ENCODE measurements at places on chromosomes 4 and X.

DNA sequence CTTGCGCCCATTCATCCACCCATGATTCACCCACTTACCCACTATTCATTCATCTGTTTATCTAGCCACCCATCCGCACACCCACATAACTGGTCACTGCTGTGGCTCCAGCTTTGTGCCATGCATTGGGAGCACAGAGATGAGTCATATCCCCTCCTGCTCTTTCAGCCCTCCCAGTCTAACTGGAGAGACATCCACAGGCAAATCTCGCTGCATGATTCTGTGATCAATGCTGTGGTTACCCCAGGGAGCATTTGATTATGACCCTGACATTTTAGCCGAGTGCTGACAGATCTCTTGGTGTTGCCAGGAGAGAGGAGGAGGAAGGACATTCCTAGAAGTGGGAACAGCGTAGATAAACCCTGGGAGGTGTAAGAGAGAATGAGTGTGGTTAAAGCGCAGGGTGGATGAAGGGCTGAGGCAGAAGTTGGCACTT is 10.4 kb upstream of the PORCN start:
- DNase-seq = no peak

GRCh38 chr4:110621328-110621812 is 1.5 kb downstream of the PITX2 start:
- no peak for DNase-seq

- no peak for DNase-seq
These were observed 1.7 kb upstream of the PPP2R2C start for GRCh38 chr4:6474053-6474568.

DNA sequence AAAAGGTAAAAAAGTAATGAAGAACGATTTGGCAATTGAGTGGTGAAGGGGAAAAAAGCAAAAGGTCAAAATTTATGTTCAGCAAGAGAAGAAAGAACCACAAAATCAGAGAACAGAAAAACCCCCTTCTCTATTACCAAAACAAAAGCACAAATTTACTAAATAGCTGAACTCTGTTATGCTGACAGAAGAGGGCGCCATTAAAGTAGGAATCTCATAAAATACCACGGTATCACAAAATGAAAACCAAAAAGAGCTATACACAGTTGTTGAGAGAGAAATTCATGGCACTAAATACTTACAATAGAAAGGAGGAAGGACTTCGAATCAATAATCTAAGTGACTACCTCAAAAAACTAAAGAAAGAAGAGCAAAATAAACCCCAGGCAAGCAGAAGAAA is 69.6 kb upstream of the CXorf66 start:
- no peak for DNase-seq

DNA sequence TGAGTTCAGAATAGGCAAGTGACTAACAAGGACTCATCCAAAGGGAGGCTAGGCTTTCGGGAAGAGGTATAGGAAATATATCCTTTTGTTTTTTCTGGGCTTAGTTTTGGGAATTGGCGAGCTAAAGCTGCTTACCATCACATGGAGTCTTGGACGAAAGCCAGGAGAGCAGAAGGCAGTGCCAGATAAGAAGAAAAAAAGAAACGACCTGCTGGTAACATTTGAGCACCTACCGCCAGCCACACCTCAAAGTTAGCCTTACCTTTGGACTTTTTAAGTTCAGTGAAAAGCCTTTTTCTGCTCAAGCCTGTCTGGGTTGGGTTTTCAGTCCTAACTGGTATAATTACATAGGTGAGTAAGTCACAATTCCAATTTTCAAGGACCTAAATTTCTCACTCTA is 85.1 kb upstream of the LCORL start:
- no peak for DNase-seq

DNA sequence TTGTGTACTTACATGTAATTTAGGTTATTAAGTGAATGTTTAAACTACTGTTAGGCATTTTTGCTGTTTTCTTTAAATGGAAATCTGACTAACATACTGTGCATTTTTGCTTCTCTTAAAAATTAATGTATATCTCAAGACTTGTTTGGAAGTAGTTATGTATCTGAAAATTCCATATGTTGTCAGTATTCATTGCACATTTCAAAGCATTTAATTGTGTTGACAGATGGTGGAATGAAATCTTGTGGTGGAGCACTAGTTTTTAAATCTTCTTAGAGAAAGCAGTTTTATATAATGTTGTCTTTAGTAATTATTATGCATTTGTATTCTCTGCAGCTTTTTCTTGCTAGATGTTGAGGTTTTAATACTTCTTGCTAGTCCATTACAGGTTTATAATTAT is 71.5 kb upstream of the MSANTD1 start:
- no peak for DNase-seq

GRCh38 chr4:110195561-110196205 is 2.7 kb downstream of the ELOVL6 start:
- no peak for DNase-seq

- no peak for DNase-seq
These were observed 37.2 kb downstream of the CNGA2 start for GRCh38 chrX:151771726-151772125.

DNA sequence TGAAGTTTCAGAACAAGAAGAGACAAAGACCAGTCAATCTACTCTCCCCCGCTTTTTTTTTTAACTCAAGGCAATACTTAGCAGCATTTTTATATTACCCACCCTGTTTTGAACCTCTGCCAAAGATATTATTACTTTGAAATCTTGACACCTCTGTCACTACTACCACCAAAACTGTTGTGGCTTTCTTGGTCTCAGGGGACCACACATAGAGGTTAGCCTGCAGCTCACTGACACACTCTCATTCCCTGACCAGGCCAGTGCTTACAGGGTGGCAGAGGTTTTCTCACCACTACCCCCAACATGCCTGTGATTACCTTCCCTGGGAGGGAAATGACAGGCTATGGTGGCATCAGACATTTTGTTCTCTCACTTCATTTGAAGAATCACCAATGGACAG is 137.4 kb upstream of the STIM2 start:
- peak; percentile 45 for DNase-seq

DNA sequence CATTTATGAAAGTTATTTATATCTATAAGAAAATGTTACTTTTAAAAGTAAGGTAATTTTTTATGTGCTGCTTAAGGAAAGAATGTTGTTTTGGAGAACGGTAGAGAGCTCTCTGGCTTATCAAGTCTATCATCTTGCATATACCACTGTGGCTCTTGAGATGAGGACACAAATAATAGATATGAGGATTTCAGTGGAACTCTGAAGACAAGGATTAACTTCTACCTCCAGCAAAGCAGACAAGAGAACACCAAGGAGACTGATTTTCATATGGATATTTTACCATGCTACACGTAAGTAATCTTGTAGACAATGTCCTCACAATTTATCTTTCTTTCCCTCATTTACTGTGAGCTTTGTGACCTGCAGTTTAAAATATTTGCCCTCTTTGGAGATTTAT is 557.5 kb upstream of the NDST4 start:
- DNase-seq = no peak

- DNase-seq = no peak
These were observed 5.9 kb downstream of the SMIM43 start for GRCh38 chr4:121758925-121759568.

GRCh38 chr4:145933134-145933533 is 5.5 kb downstream of the ZNF827 start:
- no peak for DNase-seq

GRCh38 chr4:17336524-17336961 is 175.3 kb downstream of the QDPR start:
- DNase-seq = peak; percentile 81

- DNase-seq = no peak
These were observed 1.3 kb downstream of the BDH2 start for GRCh38 chr4:103098341-103098740.

- DNase-seq = no peak
These were observed 192.7 kb upstream of the C1QTNF7 start for GRCh38 chr4:15235135-15235534.

DNA sequence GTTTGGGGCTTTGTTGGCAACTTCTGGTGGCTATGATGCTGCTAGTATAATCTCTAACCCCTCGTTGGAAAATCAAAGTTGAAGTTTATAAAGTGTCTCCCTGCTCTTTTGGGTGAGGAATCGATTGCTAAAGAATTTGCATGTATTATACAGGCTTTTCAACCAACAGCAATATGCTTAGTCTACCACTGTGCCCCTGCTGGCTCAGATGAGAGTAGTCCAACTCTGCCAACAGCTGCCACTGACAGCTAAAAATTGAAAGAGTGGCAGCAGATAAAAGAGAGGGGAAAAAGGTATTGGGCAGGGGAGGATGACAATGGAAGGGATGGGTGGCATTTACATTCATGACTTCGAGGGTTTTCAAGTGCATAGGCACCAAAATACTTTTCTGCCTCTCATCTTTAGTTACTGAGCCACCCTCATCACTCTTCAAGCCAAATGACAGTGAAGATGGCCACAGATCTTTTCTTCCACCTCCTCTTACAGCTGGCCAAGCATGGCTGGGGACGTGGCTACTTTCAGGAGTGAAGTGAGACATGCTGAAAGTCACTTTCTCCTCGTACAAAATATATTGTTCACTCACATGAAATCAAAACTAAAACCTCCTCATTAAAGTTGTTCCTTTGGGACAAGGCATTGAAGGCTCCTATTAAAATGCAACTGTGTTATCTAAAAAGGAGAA is 2.7 kb upstream of the GRIA3 start:
- DNase-seq = no peak

- DNase-seq = no peak
These were observed 40.9 kb downstream of the EGF start for GRCh38 chr4:109953556-109953955.

GRCh38 chrX:85084770-85085393 is 81.2 kb downstream of the APOOL start:
- peak; percentile 35 for DNase-seq

- DNase-seq = no peak
These were observed 30.1 kb downstream of the PDE5A start for GRCh38 chr4:119598521-119598920.
